ENCODE measurements at places on chromosomes 5 and 9. TPM values are rescaled to one million over a fixed set of nuclear protein-coding genes. Genes with fewer than 3 reads are reported as not detected.

Gene MELK
- total RNA-seq: 58.7 TPM

Gene SPATA9
- not detected for total RNA-seq

DNA sequence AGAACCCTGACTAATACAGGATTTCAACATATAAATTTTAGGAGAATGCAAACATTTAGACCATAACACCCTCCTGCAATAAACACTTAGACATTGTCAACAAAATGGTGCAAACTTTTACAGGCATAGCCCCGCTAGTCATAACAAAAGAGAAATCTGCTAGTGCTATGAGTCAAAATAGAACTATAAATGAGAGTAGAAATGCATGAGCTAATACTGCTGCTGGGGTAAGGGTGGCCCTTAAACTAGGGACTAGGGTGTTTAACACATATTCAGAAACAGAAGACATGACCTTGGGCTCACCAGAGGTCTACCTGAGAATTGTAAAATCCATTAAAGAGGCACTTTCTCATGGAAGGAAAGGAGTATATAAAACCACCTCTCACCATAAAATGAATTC lies 131.6 kb downstream of the TLR4 start:
- no peak for DNase-seq

Gene TUSC1
- total RNA-seq: not detected

DNA sequence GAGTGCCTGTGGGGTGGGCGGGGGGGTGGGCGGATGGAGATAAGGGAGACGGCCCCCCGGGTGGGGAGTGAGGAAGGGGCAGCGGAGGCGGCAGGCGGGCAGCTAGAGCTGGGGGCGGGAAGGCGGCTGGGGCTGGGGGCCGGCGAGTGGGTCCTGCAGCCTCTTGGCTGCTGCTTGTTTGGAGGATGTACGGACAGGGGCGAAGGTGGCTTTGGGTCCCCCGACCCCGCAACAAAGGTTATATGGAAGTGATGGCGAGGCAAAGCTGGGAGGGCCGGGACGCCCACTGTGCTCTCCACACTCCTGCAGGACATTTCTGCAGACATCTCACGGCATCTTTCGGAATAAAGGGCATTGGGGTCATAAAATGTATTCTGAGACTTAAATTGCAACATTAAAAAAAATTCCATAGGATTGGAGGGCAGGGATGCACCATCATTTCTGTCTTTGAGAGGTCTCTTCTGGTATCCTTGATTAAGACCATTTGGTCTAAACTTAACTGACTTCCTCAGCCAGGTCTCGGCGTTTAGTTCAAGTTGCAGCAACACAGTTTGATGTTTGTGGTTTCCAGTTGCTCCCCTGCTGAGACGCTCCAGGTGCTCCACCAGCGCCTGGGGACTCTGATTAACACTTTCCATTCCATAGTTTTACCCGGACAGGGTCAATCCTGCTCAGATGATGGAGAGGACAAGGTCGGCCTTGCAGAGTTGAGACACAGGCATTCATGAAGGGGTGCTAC lies 101.6 kb upstream of the SSBP2 start:
- peak; percentile 76 for DNase-seq

Gene PCDHA12
- total RNA-seq: not detected

GRCh38 chr5:171207256-171207847 lies 101.7 kb upstream of the TLX3 start:
- DNase-seq: peak; percentile 29

DNA sequence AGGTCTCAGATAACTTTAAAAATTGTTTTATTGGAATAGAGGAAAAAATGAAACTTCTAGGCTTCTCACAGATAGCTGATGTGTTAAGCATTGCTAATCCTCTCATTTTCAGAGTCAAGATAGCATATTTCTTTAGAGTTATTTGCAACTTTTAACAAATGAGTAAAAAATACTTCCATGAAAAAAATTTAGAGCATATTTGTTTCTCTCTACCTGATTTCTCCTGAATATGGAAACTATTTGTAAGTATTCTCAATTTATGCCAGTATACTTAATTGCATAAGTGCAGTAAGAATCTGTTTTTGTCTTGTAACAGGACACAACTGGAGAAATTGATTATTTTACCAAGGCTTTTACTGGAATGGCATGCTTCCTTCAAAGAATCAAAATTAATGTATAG lies 3.6 kb upstream of the TRIM32 start:
- peak; percentile 10 for DNase-seq

GRCh38 chr5:57698802-57699201 lies 216.2 kb upstream of the ACTBL2 start:
- DNase-seq: no peak

GRCh38 chr5:143820451-143820850 lies 8.5 kb downstream of the HMHB1 start:
- DNase-seq: no peak

GRCh38 chr9:126436545-126437267 lies 110.1 kb downstream of the MVB12B start:
- DNase-seq: no peak

DNA sequence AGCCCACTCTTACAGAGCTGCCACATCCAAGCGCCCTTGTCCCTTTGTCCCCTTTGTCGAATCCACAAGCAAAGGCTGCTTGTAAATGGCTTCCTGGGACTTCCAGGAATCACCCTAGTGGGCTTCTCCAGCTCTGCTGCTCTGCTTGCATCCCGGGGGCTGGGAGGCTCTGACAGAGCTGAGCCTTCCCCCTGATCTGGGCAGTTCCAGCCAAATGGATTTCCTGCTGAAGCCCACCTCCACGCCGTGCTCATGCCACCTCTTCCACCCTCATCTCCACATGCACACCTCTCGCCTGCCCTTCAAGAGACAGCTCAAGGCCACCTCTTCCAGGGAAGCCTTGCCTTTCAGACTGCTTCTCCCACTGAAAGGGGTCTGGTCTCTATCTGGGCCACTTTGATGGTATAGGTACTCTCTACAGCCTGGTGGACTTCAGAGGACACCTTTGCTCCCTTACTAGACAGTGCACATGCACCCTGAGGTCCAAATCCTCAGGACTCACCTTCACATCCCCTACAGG lies 106.2 kb downstream of the LHFPL2 start:
- DNase-seq: no peak

- DNase-seq: no peak
Measured at GRCh38 chr9:111937301-111937700, 40.7 kb downstream of the UGCG start.

DNA sequence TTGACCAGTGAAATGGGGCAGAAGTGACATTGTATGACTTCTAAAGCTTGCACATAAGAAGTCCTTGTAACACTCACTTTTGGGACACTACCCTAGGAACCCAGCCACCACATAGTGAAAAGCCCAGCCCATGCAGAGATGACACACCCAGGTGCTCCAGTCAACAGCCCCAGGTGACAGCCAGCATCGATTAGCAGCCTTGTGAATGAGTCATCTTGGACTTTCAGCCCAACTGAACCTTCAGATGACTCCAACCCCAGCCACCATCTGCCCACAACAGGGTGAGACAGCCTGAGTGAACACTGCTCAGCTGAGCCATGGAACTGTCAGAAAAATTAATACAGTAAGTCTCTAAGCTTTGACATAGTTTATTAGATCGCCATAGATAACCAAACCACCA lies 458.6 kb downstream of the ZSWIM6 start:
- DNase-seq: no peak

All from OCI-LY7 (cell line).